CD14-positive monocyte (primary cell): ENCODE measurements at places on chromosomes 7 and 10.

DNA sequence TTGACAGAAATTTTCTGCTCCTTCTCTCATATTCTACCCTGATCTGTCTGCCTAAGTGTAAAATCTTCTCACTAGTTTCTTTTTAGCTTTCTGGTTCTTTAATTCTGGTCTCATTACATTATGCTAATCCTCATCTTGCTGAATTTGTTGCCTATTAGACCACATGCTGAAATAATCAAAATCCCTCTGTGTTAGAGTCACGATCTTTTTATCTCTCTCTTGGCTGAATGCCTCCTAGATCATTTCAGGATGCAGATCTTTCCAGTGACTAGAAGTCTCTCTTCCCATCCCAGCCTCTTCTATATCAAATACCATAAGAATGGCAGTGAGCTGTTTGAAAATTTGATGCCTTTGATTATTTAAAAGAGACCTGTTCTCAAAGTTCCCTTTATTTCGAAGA is 661.9 kb downstream of the SORCS1 start:
- no peak for DNase-seq

GRCh38 chr10:87750817-87751216 is 67.2 kb downstream of the ATAD1 start:
- DNase-seq: no peak

- DNase-seq: no peak
Observed at GRCh38 chr10:77510695-77511094, 126.9 kb downstream of the KCNMA1 start.

GRCh38 chr10:123200531-123200930 is 46.3 kb downstream of the BUB3 start:
- no peak for DNase-seq

DNA sequence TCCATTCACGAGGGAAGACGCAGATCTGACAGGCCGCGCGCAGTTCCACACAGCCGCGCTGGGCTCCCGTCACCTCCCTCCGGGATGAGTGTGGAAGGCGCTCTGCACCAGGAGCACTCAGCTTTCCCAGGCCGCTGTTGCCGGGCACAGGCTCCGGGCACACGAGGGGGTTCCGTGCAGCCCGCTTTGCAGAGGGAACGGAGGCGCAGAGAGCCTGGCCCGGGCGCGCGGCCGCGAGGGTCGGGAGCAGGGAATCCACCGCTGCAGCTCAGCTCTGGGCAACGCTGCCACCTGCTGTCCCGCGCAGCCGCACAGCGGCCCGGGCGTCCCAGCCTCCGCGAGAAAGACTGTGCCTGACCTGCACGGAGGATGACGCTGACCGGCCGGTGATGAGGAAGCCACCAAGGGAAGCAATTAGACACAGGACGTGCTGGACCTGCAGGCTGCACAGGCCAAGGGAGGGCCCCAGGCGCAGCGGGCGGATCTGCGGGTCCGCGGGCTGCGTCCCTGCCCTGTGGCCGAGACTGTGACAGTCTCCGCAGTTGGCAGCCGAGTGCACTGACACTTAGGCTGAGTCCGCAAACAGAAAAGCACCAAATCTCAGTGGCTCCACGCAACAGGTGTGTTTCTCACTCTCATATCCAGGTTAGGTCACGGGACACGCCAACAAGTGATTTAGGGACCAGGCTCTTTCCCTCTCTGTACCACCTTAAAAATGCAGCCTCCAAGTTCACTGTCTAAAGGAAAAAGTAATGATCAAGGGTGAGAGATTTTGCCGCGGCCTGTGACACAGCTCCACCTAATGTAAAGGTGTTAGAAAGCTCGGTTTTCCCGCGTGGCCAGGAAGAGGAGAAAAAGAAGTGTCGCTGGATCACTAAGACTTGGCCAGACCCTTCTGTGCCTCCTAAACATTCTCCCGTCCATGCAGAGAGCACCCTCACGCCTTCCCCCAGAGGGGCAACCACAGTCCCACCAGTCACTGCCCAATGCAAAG is 94.5 kb downstream of the SEC61G start:
- DNase-seq: no peak

DNA sequence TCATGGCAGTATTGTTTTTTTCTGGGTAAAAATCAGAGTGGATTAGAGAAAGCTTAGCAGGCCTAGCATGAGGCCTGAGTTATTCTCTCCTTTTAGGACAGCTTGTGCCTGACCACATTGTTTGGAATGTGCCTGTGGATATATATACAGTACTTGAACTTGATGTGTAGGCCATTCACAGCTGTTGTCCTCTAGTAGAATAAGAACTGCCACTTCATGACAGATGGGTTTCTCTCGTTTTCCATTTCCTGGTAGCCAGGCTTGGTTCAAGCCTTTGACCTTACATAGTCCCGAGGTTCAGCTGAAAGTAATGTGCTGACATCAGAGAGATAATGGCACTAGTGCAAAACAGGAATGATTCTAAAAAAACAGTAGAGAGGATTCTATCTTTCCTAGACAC is 473.9 kb downstream of the AUTS2 start:
- no peak for DNase-seq

DNA sequence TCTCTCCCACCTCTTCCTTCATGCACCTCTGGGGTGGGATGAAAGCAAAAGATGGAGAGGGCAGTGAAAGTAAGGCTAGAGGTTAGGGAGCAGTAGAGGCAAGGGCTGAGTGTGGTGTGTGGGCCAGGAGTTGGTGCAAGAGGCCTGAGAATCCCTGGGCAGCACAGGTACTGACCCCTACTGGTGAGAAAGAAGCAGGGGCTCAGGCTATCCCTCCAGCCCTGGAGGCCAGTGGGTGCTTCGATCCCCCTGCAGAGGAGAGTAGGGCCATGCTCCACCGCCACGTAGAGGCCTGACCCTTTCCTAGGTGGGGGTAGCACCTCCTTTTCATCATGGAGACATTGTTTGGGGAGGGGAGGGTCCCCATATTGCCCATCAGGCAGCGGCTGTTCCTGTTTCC is 9.8 kb downstream of the CDHR1 start:
- no peak for DNase-seq

GRCh38 chr7:157442993-157443831 is 106.4 kb downstream of the DNAJB6 start:
- DNase-seq: no peak

DNA sequence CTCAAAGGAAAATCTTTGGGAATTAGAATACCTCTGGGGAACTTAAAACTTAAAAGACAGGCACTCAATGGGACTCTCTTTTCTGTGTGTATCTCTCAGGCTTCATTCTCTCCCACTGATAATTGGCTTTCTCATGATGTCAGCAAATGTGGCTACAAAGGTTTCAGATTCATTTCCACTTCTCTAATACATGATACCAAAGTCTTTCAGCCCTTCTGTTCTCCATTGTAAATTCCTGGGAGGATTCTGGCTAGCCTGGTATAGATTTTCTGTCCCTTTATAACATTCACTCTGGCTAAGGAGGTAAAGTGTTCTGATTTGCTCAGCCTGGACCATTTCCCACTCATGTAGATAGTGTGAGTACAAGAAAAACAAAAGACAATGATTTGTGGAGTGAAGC is 606.2 kb downstream of the PCDH15 start:
- no peak for DNase-seq

- DNase-seq: no peak
Observed at GRCh38 chr10:42988517-42989395, 88.1 kb upstream of the RET start.

GRCh38 chr7:99386584-99387238 is 12.2 kb downstream of the ARPC1B start:
- peak; percentile 62 for DNase-seq

- DNase-seq: no peak
Observed at GRCh38 chr10:90912174-90912573, 8.7 kb downstream of the ANKRD1 start.

GRCh38 chr7:156173346-156173745 is 361.1 kb upstream of the SHH start:
- no peak for DNase-seq

GRCh38 chr7:35463176-35463700 is 209.3 kb upstream of the TBX20 start:
- no peak for DNase-seq

DNA sequence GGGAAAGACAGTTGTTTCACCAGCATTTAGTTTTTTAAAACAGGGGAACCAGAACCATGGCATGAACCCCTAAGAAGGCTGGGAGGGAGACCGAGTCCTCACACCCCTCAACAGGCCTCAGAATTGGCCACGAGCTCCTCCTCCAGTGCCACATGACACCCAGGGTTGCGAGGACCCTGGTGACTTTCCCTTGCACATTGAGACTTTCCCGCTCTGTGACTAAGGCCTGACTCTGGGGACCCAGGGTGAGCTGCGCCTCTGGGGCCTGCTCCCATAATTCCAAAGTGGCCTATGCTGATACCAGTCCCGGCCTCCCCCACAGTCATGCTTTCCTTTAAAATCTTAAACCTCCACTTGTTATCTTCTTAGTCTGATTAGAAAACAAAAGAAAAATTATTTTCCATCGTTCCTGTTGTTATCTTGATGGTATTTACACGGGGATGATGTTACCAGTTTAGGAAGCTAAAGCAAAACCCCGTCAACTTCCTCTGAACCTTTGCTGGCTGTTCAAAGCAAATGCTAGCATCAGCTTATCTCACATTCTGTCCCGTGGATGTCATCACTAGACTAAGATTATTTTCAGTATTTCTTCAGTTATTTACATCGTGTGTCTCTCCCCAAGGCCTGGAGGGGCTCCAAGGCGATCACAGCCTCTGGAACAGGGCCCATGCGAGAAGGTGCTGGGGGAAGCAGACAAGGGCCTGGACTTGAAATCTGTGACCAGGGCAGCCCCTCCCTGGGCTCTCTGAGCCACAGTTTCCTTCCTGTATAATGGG is 42.1 kb downstream of the FAM53B start:
- peak; percentile 43 for DNase-seq

DNA sequence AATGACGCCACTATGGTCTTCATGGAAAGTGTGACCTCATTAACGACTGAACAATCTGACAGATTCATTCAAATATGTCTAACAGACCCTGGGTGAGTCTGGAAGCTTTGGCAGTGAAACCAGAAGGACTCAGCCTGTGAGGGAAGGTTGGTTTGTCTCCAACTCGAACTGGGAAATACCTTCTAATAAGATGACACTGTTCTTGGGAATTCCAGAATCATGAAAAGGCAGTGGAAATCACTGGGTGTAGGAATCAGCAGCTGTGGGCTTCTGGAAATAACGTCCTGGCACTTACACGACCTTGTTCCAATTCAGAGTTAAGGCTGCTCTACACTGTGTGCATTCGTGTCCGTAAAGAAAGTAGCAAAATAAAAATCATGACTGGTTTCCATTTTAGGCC is 75.1 kb downstream of the DGKI start:
- no peak for DNase-seq

DNA sequence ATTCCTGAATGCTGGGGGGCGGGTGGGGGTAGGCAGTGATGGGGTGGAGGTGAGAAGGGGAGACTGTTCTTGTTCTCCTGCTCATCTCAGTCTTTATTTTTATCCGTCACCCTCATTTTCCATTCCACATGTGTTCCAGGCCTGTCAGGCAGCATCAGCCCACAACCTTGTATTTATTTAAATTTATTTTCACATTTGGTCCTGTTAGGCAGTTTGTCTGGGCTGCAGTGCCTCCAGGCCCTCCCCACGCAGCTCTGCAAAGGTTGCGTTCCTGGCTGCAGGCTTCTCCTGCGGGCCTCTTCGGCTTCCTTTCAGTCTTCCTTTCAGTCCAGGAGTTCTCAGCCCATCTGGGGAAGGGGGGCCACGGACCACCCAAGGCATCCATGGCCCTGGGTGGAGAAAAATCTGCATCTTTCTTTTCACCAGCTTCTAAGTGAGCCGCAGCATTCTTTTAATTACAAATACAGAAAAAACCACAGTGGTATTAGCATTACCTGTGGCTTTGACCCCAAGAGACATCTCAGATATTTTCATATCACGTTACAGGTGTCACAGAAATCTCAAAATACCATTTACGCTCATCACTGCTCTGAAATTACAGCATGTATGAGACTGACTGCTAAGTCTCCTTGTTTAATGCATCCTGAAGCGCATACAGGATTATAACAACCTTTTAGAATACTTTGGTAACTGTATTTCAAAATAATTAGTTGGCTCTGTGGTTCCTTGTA is 94.0 kb downstream of the C10orf105 start:
- no peak for DNase-seq

- no peak for DNase-seq
Observed at GRCh38 chr7:118003476-118003875, 130.2 kb upstream of the CTTNBP2 start.

GRCh38 chr10:128178302-128178958 is 52.2 kb upstream of the MKI67 start:
- no peak for DNase-seq

DNA sequence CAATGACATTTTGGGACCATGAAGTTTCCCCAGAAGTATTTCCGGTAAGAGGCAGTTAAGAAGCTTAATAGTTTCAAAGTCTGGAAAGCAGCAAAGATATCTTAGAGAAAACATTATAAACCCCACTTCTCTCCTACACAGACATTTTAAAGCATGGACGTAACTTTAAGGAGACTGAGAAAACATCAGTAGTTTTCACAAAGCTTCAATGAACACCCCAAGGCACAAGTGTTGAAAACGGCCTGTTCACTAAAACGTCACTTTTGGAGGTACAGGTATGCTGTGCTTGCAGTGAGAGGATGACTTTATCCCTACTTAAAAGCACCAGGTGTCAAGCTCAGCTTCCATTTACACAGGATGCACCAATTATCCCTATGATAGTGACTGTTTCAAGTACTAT is 25.0 kb downstream of the NCOA4 start:
- no peak for DNase-seq

GRCh38 chr7:155710031-155710430 is 65.6 kb downstream of the RBM33 start:
- no peak for DNase-seq

GRCh38 chr7:75892634-75893272 is 13.9 kb downstream of the RHBDD2 start:
- DNase-seq: no peak

- peak; percentile 8 for DNase-seq
Observed at GRCh38 chr7:77935652-77936348, 137.2 kb downstream of the PHTF2 start.

- no peak for DNase-seq
Observed at GRCh38 chr10:50332108-50332842, 81.0 kb upstream of the ASAH2 start.

- no peak for DNase-seq
Observed at GRCh38 chr7:66238773-66239466, 33.8 kb downstream of the TPST1 start.

- DNase-seq: no peak
Observed at GRCh38 chr10:6737080-6737641, 157.1 kb upstream of the PRKCQ start.

DNA sequence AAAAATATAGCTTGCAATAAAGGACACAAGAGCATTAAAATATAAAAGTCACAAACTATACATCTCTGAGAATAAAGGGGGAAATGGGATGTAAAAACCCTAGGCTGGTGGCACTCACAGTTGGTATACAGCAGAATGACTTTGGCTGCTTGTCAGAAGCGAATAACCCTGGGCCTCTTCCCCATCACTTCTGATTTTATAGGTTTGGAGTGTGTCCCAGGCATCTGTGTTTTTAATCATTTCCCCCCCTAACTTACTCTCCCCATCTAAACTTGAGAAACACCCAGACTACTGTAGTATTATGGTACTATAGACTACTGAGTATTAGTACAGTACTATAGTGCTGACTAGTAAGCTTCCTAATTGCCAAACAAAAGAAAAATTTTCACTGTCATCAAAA is 1.8 kb upstream of the RPA3 start:
- DNase-seq: no peak
